Stimulated activated naive CD4-positive, alpha-beta T cell (primary cell): ENCODE measurements at places on chromosomes 4 and X.

- DNase-seq, result no peak
Measured at GRCh38 chr4:71095545-71095944, 102.1 kb downstream of the DCK start.

DNA sequence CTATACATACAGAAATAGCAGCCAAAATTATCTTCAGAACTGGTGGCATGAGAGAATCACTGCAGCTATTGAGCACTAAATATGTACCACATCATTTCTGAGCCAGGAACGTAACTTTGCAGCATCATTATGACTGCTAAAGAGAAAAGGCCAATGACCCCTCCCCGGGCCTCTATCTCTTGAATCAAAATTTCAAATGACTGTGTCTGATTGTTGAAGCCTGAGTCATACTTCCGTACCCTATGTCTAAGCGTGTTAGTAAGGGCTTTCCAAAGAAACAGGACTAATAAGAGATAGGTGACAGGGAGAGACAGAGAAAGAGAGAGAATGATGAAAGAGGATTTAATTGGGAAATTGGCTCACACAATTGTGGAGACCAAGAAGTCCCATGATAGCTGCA is 445.5 kb upstream of the SPANXN1 start:
- DNase-seq, result no peak

DNA sequence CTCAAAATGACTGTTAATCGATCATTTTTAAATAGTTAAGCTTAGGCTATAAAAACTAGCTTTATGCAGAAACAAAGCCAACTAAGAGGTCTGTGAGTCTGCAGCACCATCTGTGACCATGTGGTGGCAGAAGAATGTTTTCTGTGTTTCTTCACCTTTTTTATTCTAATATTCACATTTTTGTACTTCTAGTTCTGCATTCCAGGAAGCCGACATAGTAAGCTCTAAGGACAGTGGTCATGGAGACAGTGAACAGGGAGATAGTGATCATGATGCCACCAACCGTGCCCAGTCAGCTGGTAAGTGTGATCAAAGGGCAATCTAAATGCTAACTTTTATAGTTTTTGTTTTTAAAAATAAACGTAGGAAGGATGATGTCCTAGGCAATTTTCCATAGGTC is 5.6 kb downstream of the PCDH10 start:
- no peak for DNase-seq

- no peak for DNase-seq
Measured at GRCh38 chr4:107183155-107183774, 147.2 kb upstream of the DKK2 start.

GRCh38 chrX:153802513-153803045 is 8.1 kb downstream of the SSR4 start:
- DNase-seq, result no peak

DNA sequence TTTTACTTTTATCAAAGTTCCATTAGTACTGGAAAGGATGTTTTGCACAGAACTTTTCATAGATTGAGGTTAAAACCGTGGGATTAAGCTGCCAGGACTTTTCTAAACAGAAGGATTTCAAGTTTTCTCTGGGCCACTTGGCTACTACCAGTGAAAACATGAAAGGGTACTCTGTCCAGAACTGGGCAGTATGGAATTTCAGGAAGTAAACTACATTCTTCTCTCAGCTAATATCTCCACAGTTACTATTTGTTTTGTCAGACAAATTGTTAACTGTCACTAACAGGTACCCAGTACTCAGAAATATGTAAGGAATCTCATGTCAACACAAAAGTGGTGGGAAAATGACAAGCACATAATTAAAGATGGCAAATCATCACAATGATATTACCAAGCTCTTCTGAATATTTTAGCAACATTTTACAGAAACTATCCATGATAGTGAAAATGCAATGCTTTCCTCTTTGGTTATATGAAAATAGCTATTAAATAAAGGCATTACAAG is 454.4 kb downstream of the C4orf33 start:
- DNase-seq, result no peak

DNA sequence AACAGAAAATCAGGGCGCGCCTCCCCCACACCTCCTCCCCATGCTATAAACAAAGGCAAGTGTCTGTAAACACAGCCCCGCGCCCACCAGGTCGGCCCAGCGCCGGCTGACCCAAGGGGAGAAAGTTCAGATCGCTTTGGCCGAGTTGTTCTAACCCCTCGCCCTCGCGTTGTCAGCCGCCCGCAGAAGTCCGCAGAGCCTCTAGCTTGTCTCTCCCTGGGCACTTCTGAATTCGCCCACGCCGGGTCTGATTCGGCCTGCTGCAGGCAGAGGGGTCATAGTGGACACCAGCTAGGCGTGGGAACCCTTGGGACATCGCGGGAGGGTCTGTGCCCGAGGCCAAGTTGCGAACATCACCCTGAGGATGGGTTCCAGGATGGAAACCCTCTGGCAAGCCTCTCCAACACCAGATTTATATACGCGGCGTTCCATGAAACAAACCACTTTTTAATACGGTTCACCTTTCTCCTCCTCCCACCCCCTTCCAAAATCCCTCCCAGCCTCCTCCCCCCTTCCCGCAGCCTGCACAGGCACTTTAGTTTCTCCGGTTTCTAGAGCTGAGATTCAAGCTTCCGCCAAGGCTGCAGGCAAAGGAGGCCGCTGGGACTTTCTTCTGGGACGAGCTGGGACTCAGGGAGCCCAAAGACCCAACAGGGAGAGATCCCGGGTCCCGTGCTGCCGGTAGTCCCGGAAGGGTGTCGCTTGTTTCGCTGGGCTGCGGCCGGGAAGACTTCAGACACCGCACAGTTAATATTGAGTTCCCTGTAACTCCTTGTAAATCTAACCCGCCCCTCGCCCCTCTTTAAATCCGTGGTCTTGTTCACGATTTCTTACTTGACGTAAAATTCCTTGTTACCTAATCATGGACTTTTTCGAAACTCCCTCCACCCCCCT is 4.7 kb downstream of the HAND2 start:
- DNase-seq, result no peak

DNA sequence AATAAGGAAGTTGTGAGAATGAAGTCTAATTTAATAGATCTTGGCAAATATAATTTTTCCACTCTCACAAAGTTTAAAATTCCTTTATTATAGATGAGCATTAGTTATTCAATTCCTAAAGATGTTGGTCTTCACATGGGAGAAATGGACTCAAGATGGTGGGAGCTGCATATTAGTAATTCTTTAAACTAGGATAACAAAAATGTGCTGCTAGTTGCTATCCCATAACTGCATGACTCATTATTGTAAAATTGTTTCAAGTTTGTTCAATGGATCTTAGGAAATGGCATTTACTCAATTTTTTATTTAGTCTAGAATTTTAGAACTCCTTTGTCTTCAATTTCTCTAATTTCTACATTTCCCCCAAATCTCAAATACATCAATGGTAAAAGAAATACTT is 155.8 kb downstream of the ATP10D start:
- no peak for DNase-seq

DNA sequence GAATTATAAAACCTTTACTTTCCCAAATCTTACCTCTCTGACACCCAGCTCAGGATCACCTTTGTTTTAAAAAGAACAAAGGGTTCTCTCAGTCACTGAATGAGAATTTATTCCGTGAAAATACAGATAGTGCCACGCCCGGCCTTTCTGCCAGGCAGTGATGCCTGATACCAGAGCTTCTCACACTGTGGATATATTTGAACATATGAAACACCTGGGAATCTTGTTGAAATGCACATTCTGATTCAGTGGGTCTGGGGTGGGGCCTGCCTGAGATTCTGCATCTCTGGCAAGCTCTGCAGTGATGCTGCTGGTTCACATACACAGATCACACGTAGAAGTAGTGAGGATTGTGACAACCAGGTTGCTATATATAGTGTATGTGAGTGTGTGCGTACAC is 46.0 kb downstream of the ELOVL6 start:
- no peak for DNase-seq

DNA sequence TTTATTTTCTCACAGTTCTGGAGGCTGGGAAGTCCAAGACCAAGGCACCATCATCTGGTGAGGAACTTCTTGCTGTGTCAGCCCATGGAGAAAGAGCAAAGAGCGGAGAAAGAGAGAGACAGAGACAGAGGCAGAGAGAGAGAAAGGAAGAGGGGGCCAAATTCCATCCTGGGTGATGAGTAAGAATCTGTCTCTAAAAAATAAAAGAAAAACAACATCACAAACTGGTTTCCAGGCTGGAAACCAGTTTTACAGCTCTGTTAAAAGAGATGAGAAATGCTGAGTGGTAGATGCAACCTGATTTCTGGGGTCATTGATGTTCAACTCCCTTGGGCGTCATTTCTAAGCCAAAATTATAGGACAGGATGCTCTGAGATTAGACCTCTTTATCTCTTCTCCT is 72.9 kb downstream of the SHOX start:
- no peak for DNase-seq

DNA sequence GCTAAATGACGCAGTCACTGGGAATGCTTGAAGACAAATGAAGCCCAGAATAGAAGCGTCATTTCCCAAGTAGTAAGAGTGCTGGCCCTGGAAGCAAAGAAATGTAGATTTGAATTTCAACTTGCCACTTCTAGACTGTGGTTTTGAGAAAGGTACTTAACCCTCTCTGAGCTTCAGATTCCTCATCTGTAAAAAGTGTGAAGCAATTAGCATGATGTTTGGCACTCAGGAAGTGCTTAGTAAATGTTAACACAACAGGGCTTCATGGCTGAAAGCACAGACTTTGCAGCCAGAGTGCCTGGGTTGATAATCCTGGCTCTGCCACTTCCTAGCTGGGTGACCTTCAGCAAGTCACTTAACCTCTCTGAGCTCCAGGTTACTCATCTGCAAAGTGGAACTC is 147.4 kb upstream of the RPS6KA3 start:
- DNase-seq, result no peak

DNA sequence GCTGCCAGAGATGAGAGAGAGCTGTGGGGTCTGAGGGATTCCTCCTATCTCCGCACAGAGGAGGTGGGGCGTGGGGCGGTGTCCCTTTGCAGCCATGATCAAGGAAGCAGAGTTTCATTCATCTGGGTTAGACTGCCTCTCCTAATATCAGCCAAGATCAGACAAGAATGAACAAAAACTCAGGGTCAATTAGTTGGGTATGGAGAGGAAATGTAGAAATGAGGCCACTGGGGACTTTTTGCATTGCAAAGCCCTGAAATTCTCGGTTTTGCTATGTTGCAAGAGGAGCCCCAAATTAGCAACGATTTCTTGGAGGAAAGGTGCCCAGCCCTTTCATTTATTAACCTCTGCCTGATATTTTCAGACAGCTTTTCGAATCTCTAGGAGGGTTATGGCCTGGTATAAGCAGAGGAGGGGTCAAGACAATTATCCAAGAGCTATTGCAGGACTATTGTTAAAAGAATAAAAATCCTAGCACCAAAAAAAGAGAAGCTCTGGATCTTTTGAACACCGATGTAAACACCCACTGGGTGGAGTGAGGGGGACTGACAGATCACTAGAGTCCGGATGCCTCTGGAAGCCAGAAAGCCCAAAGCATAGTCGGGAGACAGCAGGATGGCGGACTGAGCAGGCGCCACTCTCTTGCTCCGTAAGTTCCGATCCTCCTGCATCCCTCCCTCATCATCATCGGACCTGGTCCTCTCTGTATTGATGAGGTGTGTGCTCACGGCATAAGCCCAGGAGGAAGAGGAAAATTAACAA is 34.4 kb upstream of the ACSL1 start:
- DNase-seq, result no peak

DNA sequence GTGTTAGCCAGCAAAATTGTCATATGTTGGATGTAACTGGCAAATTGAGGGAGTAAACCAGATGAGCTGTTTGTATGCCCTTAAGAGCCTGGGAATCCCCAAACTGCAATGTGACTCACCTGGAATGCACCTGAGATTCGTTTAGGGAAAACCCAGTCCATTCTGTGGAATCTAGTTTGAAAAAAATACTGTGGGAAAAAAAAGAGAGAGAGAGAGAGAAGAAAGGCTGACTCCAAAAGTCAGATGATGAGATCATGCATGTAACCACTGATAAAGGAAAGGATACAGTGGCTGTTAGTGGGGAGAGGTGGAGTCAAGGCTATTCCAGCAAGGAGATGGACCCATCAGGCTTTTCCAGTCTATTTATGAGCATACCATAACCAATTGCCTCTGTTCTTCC is 48.5 kb downstream of the SLC9A7 start:
- DNase-seq, result no peak

- no peak for DNase-seq
Measured at GRCh38 chr4:149884046-149884445, 68.4 kb upstream of the IQCM start.

- peak; percentile 8 for DNase-seq
Measured at GRCh38 chr4:26885912-26886274, 25.3 kb downstream of the STIM2 start.

DNA sequence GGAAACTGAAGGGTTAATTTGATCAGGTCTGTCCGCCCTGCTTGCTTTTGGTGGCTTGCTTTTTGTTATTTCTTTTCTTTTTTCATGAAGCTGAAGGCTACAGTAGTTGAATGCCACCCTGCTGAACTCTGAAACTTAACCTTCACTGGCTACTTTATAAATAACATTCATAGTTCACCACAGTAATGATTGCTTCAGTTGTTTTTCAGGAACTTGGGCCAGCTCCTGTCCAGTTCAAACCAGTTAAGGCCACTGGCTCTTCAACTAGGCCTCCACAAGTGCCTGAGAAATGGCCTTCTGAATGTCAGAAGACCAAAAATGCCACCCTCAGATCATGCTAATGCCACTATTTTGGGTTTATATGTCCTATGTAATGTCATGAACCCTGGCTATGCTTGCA is 7.7 kb upstream of the ASB9 start:
- no peak for DNase-seq

DNA sequence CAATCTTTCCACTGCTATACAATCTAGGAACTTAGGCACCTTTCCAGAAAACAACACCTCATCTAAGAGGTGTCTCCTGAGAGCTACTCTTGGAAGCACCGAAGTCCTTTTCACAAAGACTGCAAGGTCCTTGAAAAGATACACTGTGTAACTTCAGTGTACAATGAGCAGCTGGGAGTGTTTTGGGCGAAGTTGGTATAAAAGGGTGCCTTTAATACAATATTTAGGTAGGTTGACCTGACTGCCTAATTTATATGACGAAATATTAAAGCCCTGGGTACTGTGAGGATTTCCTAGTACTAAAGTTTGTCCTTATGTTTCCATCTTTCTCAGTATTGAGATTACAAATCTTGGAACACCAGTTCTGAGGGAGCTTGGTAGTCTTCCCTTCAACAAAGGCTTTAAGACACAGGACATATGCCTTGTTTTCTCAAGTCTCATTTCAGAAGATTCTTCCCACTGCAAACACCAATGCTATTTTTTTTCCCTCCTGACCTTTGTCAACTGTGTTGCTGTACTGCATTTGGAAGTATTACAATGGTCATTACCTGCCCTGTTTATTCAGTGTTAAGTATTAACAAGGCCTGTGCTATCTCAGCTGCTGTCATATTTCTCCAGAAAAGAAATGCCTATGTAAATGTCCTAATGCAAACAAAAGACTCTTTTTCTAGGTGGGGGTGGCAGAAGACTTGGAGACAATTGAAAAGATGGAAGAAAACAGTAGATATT is 134.2 kb downstream of the MAML3 start:
- no peak for DNase-seq

DNA sequence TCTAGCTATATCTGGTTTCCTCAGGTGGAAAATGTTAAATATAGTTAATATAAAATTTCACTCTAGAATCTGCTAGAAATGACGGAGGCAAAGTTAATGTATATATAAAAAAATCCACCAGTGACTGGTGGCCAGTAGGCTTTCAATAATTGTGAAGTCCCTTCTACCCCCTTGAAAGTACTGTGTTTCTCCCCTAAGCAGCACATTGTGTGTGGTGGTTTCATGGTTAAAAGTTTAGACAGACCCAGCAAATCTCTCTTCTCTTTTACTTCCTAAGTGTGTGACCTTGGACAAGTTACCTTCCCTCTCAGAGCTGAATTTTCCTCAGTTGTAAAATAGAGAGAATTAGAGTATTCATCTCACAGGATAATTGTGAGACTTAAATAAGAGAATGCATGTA is 600 bp upstream of the HEPH start:
- DNase-seq, result no peak

GRCh38 chr4:173091362-173091761 is 77.2 kb upstream of the GALNT7 start:
- DNase-seq, result no peak
